ENCODE measurements at places on chromosomes 11 and 22. TPM values are rescaled to one million over a fixed set of nuclear protein-coding genes. Genes with fewer than 3 reads are reported as not detected.

Gene SCGB1A1
- total RNA-seq = not detected

Gene SEC14L2
- 7.7 TPM for total RNA-seq

Gene CRYBB3
- total RNA-seq = 0.88 TPM

Gene IFITM1
- total RNA-seq = 52.8 TPM

GRCh38 chr11:65183201-65183891, 1.6 kb downstream of the CAPN1 start:
- H3K36me3 ChIP-seq = no peaks in the 10 kb centered on the region
- H3K27ac ChIP-seq = no peak overlapping the region
- no peak overlapping the region for H3K4me3 ChIP-seq
- DNase-seq = no peak
- no peaks in the 10 kb centered on the region for H3K27me3 ChIP-seq

DNA sequence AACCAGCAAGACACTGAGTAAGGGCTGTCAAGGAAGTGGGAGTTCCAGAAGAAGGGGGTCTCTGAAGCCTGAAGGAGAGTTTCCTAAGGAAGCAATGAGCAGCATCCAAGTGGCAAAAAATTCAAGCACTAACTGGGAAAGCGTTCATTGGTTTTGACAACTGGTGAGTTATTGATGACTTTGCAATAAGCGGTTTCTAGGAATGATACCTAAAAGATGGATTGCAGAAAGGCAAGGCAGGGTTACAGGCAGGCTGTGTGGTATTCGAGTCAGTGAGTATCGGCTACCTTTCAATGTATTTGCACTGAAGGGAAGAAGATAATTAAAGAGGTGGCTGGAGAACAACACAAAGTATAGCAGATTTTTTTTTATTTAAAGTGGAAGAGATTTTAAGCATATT, 59.3 kb upstream of the NCAM1 start:
- no peaks in the 10 kb centered on the region for H3K36me3 ChIP-seq
- H3K4me3 ChIP-seq = no peak overlapping the region
- no peaks in the 10 kb centered on the region for H3K27me3 ChIP-seq

- H3K27ac ChIP-seq = peak overlapping the region; percentile 97
- no peaks in the 10 kb centered on the region for H3K36me3 ChIP-seq
- DNase-seq = no peak
- H3K27me3 ChIP-seq = no peaks in the 10 kb centered on the region
- peak overlapping the region; percentile 35 for H3K4me3 ChIP-seq
Measured at GRCh38 chr22:19853879-19854777, 546 bp downstream of the GNB1L start.

- H3K36me3 ChIP-seq = no peaks in the 10 kb centered on the region
- peak; percentile 3 for DNase-seq
- peaks cover 32% of the 10 kb centered on the region for H3K4me1 ChIP-seq
Measured at GRCh38 chr11:66082946-66083698, 13.1 kb downstream of the PACS1 start.

DNA sequence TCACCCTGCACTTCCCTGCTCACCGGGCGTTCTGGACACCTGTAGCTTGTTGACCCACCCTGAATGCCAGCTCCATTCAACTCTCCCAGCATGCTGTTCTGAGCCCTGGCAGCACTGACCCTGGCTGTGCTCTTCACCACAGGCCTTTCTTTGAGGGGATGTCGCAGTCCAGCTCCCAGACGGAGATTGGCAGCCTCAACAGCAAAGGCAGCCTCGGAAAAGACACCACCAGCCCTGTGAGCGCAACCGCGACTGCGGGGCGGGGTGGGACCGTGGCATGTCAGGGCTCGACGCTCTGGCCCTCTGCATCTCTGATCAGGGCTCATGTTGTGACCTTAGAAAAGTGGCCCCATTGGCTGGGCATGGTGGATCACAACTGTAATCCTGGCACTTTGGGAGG, 47.4 kb upstream of the RAB1B start:
- DNase-seq = no peak
- H3K36me3 ChIP-seq = no peaks in the 10 kb centered on the region
- no peaks in the 10 kb centered on the region for H3K27me3 ChIP-seq
- H3K4me3 ChIP-seq = no peak overlapping the region
- no peak overlapping the region for H3K27ac ChIP-seq

GRCh38 chr22:46076651-46077339, 73.5 kb upstream of the PPARA start:
- peak; percentile 66 for DNase-seq
- H3K27ac ChIP-seq = peak overlapping the region; percentile 82
- H3K27me3 ChIP-seq = no peaks in the 10 kb centered on the region

Measured in adrenal gland (tissue), 19 donors.